ENCODE measurements at places on chromosomes 3 and 15. TPM values are rescaled to one million over a fixed set of nuclear protein-coding genes. Genes with fewer than 3 reads are reported as not detected.

DNA sequence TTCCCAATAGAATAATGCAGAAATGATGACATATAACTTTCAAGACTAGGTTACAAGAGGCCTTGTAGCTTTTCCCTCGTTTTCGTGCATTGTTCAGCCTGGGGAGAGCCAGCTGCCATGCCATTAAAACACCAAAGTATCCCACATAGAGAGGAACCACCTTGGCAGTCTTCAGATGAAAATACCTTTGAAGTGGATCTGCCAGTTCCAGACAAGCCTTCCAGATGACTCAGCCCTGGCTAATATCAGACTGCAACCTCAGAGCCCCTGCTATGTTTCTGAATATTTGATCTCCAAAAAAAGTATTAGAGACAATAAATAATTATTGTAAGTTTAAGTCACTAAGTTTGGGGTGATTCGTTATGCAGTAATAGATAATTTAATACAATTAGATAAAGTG, 294.3 kb upstream of the GBE1 start:
- DNase-seq = no peak

DNA sequence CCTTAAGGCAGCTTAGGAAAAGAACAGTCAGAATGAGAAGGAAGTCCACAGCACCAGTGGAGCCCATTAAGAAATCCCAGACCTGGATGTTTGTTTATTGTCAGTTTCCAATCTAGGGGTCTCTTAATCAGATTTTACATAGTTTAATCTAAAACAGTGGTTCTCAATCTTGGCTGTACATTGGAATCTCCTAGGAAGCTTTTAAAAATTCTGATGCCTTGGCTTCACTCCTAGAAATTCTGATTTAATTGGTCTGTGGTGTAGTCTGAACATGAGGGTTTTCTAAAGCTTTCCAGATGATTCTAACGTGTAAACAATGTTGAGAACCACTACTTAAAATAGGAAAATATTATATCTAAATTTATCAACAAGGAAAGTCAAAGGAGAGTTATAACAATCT, 56.6 kb upstream of the SPRED1 start:
- no peak for DNase-seq

DNA sequence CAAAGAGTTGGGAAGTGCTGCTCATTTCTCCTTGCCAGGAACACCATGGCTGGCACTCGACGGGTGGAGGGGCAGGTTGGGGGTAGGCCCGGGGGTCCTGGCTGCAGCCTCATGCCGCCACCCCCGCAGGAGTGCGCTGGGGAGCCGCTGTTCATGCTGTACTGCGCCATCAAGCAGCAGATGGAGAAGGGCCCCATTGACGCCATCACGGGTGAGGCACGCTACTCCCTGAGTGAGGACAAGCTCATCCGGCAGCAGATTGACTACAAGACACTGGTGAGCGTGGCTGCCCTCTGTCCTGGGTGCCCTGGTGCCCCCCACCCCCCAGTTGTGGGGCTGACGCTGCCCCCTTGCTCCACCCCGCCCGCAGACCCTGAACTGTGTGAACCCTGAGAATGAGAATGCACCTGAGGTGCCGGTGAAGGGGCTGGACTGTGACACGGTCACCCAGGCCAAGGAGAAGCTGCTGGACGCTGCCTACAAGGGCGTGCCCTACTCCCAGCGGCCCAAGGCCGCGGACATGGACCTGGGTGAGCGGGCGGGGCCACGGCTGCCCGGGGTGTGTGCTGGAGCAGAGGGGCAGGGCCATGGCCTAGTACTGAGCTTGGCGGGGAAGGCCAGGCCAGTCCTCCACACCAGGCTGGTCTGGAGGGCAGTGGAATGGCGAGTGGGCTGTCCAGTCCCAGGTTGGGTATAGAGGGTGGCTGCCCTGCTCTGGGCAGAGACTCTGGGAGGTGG, 45.1 kb downstream of the PLXNA1 start:
- DNase-seq = peak; percentile 71

COL8A1 gene
- 2.8 TPM for total RNA-seq

GRCh38 chr15:48582452-48583247, 62.9 kb downstream of the FBN1 start:
- DNase-seq = no peak

GMNC gene
- total RNA-seq = not detected

DNA sequence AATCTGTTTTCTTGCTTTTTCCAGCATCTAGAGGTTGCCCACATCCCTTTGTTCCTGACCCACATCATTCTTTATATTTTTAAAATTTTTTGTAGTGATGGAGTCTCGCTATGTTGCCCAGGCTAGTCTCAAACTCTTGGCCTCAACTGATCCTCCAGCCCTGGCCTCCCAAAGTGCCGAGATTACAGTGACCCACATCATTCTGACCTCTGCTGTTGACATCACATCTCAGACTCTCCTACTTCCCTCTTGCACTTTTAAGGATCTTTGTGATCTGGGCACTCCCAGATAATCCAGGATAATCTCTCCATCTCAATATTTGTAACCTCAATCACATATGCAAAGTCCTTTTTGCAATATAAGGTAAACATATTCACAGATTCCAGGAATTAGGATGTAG, 266.6 kb downstream of the MEX3B start:
- no peak for DNase-seq

GRCh38 chr15:77409259-77410156, 10.4 kb downstream of the PEAK1 start:
- no peak for DNase-seq

- DNase-seq = no peak
Measured at GRCh38 chr3:117799387-117799735, 1089.8 kb downstream of the TUSC7 start.

- DNase-seq = no peak
Measured at GRCh38 chr3:188170461-188171459, 16.8 kb downstream of the LPP start.

DNA sequence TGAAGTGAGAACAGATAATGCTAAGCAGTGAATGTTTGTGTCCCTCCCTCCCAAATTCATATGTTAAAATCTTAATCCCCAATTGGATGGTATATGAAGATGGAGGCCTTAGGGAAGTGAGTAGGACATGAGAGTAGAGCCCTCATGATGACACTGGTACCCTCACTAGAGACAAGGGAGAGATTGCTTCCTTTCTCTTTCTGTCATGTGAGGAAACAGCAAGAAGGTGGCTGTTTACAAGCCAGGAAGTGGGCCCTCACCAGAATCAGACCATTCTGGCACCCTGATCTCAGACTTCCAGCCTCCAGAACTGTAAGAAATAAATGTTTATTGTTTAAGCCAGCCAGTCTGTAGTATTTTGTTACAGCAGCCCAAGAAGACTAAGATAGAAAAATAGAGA, 209.5 kb downstream of the SATB1 start:
- DNase-seq = no peak

DNA sequence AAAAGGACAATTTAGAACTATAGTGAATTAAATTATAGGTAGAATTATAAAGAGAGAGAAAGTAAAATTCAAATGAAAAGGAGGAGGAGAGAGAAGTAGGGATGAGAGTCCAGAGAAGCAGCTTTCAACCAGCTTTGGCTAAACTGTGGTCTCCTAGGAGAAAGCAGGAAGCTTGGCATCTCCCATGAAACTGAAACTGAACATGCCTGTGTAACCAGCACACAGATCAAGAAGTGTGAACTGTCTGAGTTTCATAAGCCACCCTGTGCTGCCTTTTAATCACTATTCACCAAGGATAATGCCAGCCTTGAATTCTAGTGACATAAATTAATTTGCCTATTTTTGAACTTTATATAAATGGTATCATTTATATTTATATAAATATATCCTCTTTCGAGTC, 128.5 kb downstream of the MYRIP start:
- no peak for DNase-seq

GRCh38 chr15:29854413-29854812, 32.1 kb upstream of the TJP1 start:
- DNase-seq = no peak

GRCh38 chr3:12142476-12142875, 16.2 kb downstream of the TIMP4 start:
- no peak for DNase-seq

DNA sequence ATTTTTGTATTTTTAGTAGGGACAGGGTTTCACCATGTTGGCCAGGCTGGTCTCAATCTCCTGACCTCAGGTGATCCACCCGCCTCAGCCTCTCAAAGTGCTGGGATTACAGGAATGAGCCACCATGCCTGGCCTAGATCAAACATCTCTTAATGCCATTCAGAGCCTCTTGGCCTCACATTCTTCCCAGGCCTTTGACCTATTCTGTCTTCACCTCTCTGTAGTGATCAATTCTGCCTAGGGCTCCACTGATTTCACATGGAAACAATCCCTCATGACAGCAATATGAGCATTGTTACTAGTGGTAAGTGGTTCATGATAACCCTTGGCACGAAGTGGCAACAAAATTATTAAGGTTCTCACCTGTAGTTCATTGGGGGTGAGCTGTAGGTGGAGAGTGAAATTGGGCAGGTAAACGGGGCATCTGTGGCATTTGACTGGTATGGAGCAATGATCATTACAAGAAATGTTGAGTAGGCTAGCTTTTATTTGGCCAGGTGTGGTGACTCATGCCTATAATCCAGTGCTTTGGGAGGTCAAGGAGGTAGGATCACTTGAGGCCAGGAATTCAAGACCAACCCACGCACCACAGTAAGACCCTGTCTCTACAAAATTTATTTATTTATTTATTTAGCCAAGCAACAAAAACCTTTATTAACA, 4.8 kb upstream of the ARPIN start:
- no peak for DNase-seq

DUOXA2 gene
- total RNA-seq = 1.3 TPM

LRRIQ4 gene
- not detected for total RNA-seq

GRCh38 chr15:68612979-68613740, 34.4 kb downstream of the CORO2B start:
- DNase-seq = no peak

DNA sequence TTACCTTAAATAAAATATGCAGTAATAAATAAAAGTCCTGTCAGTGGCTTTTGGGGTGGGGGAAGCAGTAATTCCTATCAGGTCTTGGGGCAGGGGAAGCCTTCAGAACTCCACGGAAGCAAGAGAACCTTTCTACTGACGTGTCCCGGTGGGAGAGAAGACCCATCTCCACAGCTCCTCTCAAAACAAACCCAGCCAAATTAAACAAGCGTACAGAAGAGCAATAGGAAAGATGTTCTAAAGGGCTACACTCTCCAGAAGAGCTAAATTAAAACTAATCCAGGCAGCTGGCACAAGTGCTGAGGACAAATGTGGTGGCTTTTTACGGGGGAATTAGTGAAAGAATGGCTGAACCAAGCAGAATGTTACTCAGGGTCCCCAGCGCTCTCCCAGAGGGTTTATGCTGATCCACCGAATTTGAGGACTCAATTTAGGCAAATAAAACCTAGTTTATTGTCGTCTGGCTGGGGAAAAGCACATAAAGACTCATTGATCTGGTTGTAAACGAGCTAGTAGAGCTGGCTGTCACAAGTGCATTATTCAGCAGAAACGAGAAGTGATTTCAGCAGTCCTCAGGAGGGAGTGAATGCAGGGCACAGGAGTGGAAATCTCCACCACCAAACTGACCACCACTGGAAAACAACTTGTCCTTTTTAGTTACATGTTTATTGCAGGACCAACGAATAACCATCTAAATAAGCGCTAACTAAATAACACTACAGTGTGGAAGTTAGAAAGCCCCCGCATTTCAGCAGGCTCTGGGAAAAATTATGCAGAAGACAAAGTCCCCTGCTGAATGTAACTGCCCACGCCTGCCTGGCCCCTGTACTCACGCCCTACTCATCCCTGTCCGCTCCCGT, 13.5 kb downstream of the BFSP2 start:
- DNase-seq = no peak

GRCh38 chr15:32866454-32867312, 148.9 kb downstream of the GREM1 start:
- no peak for DNase-seq

DPPA2 gene
- not detected for total RNA-seq

GRCh38 chr3:65732051-65732935, 306.4 kb downstream of the MAGI1 start:
- no peak for DNase-seq

DNA sequence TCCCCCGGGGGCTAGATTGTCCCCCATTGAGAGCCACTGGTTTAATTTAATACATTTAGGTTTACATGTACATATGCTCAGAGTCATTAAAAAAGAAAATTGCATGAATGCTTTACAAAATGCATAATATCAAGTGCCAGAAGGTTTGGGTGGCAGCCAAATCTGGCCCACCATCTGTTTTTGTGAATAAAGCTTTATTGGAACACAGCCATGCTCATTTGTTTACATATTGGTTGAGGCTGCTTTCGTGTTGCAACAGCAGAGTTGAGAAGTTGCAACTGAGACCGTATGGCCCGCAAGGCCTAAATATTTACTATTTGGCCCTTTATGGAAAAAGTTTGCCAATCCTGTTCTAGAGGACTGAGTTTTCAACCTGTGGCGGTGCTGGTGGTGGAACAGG, 32.1 kb upstream of the RGMA start:
- no peak for DNase-seq

DNA sequence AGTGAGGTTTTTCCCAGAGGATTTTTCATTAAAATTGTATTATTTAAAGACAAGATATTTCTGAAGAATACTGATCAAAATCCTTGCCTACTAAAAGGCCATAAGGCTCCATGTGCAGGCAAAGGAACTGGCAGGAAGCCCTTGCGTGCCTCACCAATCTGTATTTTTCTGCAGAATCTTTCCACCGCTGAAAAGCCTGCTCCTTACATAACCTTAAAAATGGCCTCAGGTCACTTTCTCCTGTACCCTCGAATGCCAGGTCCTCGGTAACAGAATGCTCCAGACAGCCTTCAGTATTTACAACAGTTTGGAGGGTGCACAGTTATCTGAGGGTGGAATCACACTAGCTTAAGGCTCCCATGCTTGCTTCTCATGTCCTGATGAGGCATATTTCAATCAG, 3.2 kb downstream of the MORC1 start:
- no peak for DNase-seq

LMAN1L gene
- total RNA-seq = 0.40 TPM

FSD2 gene
- total RNA-seq = not detected

ANKUB1 gene
- not detected for total RNA-seq

GRCh38 chr3:14222900-14223594, 44.4 kb downstream of the LSM3 start:
- no peak for DNase-seq

DNA sequence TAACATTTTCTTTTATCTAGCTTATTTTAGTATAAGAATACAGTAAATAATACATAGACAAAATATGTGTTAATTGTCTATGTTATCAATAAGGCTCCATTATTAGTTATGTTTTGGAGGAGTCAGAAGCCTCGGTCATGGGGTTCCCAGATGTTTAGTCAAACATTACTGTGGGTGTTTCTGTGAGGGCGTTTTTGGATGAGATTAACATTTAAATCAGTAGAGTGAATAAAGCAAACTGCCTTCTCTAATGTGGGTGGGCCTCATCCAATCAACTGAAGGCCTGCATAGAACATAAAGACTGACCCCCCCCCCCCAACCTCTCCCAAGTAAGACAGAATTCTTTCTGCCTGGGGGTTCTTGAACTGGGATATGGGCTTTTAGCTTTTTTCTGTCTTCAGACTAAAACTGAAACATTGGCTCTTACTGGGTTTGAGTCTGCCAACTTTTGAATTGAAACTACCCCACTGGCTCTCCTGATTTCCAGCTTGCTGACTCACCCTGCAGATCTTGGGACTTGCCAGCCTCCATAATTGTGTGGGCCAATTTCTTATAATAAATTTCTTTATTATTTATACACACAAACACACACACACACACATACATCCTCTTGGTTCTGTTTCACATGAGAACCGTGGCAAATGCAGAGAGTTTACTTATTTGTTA, 192.0 kb downstream of the TPRG1 start:
- no peak for DNase-seq

SRGAP3 gene
- total RNA-seq = 8.0 TPM

GRCh38 chr3:140456974-140457373, 220.9 kb upstream of the TRIM42 start:
- DNase-seq = no peak

All from left colon (tissue), 2 donors.